Midbrain (tissue), 1 donor: ENCODE measurements at places on chromosomes 12 and 14.

- no peak for DNase-seq
Observed at GRCh38 chr14:67486890-67487289, 1.6 kb downstream of the TMEM229B start.

- no peak for DNase-seq
Observed at GRCh38 chr12:52428121-52428520, 6.0 kb downstream of the KRT75 start.

- no peak for DNase-seq
Observed at GRCh38 chr12:131311764-131312163, 358.1 kb downstream of the ADGRD1 start.

DNA sequence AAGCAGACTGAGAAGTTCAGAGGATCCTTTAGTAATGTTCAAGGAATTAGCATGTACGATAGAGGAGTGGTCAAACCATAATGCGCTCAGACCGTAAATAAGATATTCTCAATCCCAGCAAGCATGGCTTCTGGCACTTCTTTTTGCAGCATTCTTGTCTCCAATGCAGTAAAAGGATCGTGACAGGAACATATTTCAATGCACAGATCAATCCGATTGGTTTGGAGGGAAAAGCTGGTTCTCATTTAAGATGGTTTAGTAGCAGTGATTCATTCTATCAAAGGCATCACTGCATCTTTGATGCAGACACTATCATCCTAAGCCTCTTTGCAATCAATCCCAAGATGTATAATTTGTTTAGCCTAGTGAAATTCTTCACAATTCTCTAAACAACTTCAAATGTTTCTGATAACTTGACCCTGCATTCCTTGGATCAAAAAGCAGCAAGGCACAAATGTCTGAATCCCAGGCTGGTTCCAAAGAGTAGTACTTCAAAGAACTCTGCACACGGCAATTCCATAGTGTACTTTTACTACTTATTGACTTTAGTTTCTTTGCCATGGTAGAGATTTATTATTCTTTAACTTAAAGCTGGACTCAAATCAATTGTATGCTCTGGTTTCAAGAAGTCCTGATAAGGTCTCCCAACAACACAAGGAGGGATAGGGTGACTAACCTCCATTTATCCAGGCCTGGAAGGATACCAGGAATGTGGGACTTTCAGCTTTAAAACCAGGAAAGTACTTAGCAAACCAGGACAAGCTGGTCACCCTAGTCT lies 96.8 kb upstream of the MDM1 start:
- DNase-seq = no peak

DNA sequence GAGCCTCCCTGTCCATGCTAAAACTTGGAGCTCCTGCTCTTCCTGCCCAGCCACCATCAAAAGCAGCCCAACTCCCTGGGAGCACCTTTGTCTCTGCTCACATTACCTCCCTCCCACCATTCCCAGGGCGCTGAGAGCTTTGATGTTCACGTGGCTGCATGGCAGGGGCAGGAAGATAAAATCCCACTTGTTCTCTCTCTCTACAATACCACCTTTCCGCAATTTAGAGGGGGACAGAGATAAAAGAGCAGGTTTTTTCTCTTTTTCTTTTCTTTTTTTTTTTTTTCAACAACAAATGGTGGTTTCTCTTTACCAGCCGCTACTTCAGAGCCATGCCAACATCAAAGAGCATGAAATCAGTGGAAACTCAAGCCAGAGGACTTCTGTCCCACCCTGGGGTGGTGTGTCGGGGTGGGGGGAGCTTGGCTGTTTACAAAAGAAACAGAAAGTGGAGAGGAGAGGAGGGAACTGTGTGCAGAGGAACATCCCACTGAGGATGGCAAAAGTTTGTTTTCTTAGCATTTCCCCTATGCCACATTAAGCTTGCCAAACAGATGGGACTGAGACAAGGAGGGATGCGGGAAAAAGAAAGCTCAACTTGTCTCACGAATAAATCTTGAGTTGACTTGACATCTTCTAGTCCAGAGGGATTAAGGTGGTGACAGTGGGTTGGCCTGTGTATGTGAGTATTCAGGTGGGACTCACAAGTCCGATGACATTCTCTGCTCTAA lies 103.7 kb upstream of the NUDT4 start:
- DNase-seq = no peak

GRCh38 chr12:19539836-19540235 lies 100.5 kb downstream of the AEBP2 start:
- DNase-seq = no peak

GRCh38 chr12:15620741-15621539 lies 168.2 kb downstream of the EPS8 start:
- DNase-seq = no peak

- DNase-seq = no peak
Observed at GRCh38 chr12:113077859-113078255, 21.3 kb downstream of the DTX1 start.

DNA sequence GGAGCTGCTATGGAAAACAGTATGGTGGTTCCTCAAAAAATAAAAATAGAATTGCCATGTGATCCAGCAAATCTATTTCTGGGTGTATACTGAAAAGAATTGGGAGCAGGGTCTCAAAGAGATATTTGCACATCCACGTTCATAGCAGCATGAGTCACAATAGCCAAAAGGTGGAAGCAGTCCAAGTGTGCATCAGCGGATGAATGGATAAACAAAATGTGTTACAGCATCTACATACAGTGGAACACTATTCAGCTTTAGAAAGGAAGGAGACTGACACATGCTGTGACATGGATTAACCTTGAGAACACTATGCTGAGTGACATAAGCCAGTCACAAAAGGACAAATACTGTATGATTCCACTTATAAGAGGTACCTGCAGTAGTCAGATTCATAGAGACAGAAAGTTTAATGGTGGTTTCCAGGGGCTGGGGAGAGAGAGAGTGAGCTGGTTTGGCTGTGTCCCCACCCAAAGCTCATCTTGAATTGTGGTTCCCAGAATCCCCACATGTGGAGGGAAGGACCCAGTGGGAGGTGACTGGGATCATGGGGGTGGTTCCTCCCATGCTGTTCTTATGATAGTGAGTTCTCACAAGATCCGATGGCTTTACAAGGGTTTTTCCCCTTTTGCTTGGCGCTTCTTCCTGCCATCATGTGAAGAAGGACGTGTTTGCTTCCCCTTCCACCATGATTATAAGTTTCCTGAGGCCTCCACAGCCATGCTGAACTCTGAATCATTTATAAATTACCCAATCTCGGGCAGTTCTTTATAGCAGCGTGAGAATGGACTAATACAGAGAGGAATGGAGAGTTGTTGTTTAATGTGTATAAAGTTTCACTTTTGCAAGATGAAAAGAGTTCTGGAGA lies 17.6 kb upstream of the TBC1D30 start:
- no peak for DNase-seq

- DNase-seq = no peak
Observed at GRCh38 chr12:92404259-92404894, 258.7 kb upstream of the BTG1 start.

DNA sequence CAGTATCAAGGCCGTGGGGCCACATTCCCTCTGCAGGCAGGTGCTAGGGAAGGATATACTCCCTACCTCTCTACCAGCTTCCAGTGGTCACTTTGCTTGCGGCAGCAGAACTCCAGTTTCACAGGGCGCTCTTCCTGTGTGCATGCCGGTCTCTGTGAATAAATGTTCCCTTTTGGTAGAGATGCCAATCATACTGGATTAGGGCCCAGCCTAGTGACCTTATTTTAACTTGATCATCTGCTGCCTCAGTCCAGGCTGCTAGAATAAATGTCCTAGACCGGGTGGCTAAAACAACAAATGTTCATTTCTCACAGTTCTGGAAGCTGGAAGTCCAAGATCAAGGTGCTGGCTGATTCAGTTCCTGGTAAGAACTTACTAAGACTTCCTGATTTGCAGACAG lies 198.8 kb upstream of the TMEM132C start:
- no peak for DNase-seq

- no peak for DNase-seq
Observed at GRCh38 chr12:113052326-113052725, 4.2 kb upstream of the DTX1 start.

DNA sequence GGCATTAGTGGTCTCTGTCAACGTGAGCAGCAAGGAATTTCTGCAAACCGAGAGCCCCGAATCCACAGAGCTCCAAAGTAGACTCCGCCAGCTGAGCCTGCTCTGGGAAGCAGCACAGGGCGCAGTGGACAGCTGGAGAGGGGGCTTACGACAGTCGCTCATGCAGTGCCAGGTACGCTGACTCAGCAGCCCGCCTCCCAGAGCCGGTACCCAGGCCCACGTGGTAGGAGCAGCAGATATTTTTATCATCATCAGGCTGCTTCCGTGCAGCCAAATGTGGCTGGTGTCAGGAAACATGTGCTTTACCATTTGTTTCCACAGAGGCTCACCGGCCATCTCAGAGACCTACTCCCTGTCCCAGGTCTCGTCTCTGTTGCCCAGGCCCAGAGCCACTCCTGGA lies 73.7 kb downstream of the ESR2 start:
- no peak for DNase-seq

- no peak for DNase-seq
Observed at GRCh38 chr14:100488057-100488456, 99.2 kb downstream of the BEGAIN start.

GRCh38 chr12:2806700-2807099 lies 5.8 kb upstream of the ITFG2 start:
- no peak for DNase-seq

DNA sequence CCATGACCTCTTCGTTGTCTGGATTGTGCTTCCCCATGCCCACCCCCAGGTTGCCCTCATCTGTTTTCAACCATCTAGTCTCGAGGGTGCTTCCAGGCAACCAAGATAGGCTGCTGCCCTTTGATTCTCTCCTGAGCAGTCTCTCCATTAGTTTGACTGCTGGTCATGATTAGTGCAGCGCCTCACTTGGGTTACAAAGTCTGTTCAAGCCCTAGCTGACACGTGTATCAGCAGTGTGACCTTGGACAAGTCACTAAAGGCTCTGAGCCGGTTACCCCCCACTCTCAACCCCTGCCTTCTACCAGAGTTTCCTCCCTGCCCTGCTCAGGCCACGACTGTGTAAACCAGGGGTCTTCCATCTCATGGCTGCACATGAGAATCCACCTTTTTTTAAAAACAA lies 185.3 kb upstream of the PWP1 start:
- no peak for DNase-seq

DNA sequence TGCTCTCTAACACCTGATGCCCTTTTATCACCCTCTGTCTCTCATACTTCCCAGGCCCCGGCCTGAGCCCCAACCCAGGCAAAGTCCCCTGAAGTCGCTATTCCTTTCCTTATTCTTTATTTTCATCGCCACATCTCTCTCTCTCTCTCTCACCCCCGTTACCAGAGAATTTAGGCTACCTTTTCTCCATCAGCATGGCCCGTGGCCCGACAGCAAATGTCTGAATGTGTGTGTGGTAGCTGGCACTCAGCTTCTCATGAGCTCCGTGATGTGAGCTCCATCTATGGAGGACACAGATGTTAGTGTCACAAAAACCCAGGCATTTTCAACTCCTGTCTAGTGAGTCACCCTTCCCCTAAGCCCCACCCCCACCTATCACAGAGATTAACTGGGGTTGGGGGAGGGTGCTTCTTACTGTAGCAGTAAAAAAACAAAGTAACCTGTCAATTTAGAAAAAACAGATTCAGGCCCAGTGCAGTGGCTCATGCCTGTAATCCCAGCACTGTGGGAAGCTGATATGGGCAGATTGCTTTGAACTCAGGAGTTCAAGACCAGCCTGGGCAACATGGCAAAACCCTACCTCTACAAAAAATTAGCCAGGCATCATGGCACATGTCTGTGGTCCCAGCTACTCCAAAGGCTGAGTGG lies 53.8 kb downstream of the VCPKMT start:
- DNase-seq = no peak

DNA sequence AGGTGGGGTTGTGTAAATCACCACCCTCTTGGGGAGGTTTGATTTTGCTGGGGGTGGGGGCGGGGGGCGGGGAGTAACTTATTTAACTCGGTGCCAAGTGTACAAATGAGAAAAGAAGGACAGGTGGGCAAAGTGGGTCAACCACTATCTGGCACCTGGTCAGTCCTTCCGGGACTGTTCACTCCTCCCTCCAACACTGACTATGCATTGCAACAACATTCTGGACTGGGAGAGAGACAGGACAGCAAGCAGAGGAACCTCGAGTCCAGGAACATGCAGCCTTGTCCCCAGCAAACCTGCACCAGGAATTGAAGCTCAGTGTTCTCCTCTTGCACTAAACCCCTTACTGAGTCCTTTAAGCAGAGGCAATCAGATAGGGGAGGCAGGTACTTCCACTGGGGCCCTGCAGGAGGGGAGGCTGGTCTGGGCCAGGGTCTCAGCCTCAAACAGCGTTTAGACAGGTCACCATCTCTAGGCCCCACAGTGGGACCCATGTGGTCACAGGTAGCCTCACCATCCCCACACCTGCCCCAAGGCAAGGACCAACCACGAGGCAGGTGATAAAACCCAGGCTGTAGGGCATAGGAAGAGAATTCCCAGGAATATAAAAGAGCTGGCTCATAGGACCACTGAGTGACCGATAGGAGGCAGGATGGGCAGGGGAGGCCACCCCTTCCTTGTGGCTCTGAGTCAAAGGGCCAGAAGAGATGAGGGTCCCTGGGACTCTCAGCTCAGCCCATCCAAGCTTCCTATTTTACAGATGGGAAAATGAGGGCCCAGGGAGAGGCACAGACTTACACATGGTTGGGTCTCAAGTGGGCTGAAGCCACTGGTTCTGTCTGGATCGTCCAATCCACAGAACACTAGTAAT lies 9.8 kb downstream of the CCDC85C start:
- no peak for DNase-seq

DNA sequence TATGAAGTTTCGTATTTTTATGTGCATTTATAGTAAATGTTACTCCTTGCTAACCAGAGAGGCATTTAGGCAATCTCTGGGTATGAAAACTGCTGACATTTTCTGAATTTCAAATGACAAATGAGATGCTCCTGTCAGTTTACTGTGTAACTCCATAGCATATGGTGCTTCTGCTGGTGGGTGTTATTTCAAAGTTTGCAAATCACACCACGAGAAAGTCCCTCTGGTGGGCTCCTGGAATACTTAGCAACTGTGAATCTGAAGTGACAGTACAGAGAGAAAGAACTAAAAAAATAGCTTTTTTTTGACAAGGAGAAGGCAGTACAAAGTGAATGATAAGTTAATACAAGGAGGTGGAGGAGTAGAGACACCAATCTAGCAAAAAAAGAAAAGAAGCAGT lies 161.5 kb downstream of the DERA start:
- no peak for DNase-seq

DNA sequence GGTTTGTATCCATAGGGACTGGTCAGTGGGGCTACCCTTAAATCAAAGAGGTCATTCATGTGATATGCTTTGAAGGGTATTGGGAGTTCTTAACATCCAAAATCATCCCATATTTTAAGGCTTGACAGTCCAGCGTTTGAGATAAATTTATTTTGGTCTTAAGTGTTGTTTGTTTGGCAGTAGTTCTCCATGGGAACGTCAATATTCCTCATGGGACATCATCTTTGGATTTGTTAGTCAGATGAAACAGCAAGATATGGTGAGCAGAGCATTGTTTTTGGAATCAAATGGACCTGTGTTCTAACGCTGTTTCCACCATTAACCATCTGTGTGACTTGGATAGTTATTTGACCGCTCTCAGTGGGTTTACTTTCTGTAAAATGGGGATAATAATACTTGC lies 45.9 kb upstream of the GSG1 start:
- no peak for DNase-seq
